ENCODE measurements at places on chromosomes 6 and 20. TPM values are rescaled to one million over a fixed set of nuclear protein-coding genes. Genes with fewer than 3 reads are reported as not detected.

DNA sequence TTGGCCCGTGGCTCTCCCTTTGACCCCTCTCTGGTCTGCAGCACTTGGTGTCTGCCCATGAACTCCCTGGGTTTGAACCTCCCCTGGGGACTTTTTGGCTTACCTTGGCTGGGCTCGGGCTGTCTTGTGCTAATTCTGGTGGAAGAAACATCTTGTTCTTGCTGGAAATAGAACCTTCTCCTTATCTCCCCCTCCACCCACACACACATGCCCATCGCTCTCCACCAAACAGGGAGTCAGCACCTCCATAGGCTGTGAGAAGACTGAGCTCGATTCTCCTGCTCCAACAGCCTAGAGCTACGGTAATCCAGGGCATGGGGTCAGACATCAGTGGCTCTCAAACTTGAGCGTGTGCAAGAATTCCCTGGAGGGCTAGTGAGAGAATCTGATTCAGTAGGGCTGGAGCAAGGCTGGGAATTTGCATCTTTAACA lies 114.4 kb upstream of the SLC22A23 start:
- no peak overlapping the region for H3K4me3 ChIP-seq
- peaks cover 16% of the 10 kb centered on the region for H3K4me1 ChIP-seq
- H3K27ac ChIP-seq = peak overlapping the region; percentile 54
- H3K27me3 ChIP-seq = no peaks in the 10 kb centered on the region
- no peak for DNase-seq

DNA sequence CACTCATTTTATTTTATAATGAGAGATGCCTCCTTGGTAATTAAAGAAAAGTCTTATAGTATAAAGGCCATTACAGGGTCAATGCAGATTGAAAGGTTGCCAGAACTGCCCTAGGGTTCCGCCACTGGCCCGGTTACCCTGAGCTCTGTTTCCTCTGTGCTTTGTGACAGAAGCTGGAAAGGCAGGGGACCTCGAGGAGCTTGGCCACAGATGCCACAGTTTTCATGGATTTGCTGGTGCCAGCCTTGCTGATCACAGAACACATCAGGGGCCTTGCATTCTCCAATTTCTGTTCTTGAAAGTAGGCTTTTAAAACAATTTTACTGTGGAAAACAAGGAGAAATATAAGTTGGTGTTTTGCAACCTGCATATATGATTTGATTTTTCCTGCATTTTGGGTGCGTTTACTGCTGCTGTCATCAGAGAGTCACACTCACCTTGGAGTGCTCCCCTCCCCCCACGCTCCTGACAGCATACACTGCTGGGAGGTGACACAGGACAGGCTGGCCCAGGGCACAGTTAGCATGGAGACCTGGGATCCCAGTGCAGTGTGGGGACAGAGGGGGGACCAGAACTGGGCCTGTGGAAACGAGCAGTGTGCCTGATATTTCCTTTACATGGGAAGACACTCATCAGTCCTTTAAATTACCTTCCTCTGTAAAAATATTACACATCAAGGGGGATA lies 142.8 kb downstream of the CFAP61 start:
- DNase-seq = no peak
- no peak overlapping the region for H3K4me3 ChIP-seq
- no peak overlapping the region for H3K27ac ChIP-seq
- H3K4me1 ChIP-seq = peaks cover 17% of the 10 kb centered on the region

GRCh38 chr6:116461331-116461931 lies at the start of gene CALHM6:
Gene CALHM6 (plus strand): TSS chr6:116461375. CDS start chr6:116461930, 555 bp downstream.
- no peaks in the 10 kb centered on the region for H3K27me3 ChIP-seq
- H3K36me3 ChIP-seq = no peaks in the 10 kb centered on the region
- no peak within 1 kb of the TSS for H3K27ac ChIP-seq
- H3K4me3 ChIP-seq = no peak within 1 kb of the TSS
- no peaks in the 10 kb centered on the region for H3K4me1 ChIP-seq

- H3K36me3 ChIP-seq = no peaks in the 10 kb centered on the region
- peak overlapping the region; percentile 65 for H3K27ac ChIP-seq
- DNase-seq = no peak
These were observed 144.1 kb upstream of the AFDN start for GRCh38 chr6:167682546-167683027.

DNA sequence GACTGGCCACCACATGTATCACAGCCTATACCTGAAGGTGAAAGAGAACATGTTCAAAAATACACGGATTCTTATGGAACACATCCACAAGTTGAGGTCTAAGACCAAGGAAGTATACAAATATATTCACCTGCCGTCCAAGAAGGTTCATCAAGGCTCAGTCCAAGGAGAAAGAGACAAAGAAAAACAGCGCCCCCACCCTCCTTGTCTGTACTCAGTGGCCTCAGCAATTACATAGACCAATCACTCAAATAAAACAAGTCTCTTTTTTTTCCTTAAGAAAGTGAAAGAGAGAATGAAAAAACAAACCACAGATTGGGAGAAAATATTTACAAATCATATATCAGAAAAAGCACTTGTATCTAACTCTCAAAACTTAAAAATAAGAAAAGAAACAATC lies 19.5 kb downstream of the CPXM1 start:
- no peak for DNase-seq
- H3K27ac ChIP-seq = no peak overlapping the region
- H3K27me3 ChIP-seq = no peaks in the 10 kb centered on the region
- H3K36me3 ChIP-seq = no peaks in the 10 kb centered on the region

DNA sequence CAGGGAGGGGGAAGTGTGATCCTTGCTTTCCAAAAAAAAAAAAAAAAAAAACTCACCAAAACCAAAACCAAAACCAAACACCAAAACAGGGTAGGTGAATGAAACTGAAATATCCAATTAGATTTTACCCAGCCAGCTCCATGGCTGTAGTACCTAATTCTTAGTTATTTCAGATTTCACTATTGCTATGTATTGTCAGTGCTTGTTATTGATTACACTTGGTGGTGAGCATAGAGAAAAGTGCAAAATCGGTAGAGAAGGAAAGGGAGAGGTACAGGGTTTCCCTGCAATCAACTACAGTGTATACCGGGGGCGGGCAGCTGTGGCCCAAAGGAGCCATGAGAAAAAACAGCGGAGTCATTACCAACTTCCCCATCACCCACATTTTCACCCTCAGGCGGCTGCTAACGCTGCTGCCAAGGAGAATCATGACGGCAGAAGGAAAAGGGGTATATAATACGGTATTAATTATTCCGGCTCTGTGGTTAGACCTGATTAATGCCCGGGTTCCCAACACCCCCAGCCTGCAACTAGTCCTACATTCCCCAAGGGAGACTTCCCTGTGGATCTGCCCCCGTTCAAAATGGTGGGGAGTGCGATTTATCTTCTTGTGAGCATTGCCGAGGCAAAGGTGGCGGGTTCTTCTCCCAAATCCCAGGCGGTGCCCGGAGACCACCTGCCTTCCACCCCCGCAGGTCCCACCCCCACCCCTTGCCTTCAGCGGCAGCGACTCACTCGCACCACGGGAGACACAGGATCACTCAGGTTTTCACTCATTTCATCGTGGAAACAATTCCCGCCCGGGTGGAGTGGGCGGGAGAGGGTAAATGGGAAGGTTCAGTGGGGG lies at the start of gene C6orf62:
Gene C6orf62, minus strand, starts transcription at position 30 of the 847 bp plus-strand sequence. CDS start 486 bp downstream, outside the sequence.
- H3K4me1 ChIP-seq = no peaks in the 10 kb centered on the region
- DNase-seq = no peak
- peak within 1 kb of the TSS; percentile 92 for H3K4me3 ChIP-seq

- DNase-seq = no peak
- no peak overlapping the region for H3K27ac ChIP-seq
- H3K36me3 ChIP-seq = no peaks in the 10 kb centered on the region
These were observed 23.1 kb upstream of the MRGBP start for GRCh38 chr20:62772990-62773844.

- H3K4me3 ChIP-seq = no peak overlapping the region
- DNase-seq = no peak
- no peaks in the 10 kb centered on the region for H3K27me3 ChIP-seq
- H3K27ac ChIP-seq = peak overlapping the region; percentile 19
These were observed 1567.2 kb upstream of the DEFB115 start for GRCh38 chr20:29690274-29690673.

The TBXT gene
- total RNA-seq = not detected

DNA sequence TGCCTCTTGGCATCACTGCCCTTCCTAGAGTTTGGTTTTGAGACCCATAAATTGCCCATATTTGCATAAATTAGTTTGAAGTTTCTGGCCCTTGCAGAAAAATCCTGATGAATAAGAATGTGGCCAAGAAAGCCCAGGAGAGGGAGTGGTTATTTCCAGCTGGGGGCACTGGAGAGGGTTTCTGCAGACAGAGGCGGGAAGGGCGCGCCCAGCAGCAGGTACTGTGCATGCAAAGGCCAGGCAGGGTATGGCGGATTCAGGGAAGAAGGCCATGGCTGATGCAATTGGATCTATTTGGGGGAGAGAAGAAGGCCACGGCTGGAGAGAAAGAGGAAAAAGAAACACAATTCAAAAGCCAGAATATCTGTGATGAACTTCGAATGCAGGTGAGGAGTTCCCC lies 48.2 kb upstream of the PXDC1 start:
- no peaks in the 10 kb centered on the region for H3K36me3 ChIP-seq
- no peak for DNase-seq
- H3K27ac ChIP-seq = peak overlapping the region; percentile 94
- peaks cover 57% of the 10 kb centered on the region for H3K4me1 ChIP-seq
- H3K4me3 ChIP-seq = no peak overlapping the region

GRCh38 chr20:33181482-33182093 lies 13.6 kb downstream of the BPIFA2 start:
- H3K27me3 ChIP-seq = no peaks in the 10 kb centered on the region
- DNase-seq = peak; percentile 46
- peak overlapping the region; percentile 84 for H3K27ac ChIP-seq
- no peaks in the 10 kb centered on the region for H3K36me3 ChIP-seq
- H3K4me1 ChIP-seq = peaks cover 27% of the 10 kb centered on the region
- H3K4me3 ChIP-seq = no peak overlapping the region

DNA sequence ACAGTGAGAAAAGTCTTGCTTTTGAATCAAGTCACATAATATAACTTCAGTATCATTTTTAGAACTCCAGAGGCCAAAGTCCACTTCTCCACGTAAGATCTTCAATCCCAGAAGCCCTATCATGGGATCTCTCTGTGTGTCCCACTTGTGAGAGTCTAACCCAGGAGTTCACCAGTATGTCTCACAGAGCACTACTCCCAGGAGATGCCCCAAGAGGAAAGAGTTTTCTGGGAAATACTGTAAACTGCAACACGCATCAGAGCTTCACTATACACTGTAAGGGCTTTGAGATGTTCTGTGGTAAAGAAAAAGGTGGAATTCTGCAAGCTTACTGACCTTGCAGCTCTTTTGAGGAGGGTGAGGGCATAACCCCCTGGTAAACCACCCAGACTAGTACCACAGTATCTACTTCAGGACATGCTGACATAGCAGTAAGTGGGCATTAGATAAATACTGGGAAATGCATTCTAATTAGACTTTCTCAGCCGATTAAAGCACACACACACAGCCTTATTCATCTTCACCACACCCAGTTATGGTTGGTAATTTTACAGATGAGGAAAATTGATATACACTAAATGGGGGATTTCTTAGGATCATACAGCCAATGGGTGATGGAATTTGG lies 12.3 kb downstream of the DCBLD1 start:
- peaks cover 27% of the 10 kb centered on the region for H3K4me1 ChIP-seq
- H3K27ac ChIP-seq = no peak overlapping the region
- H3K36me3 ChIP-seq = no peaks in the 10 kb centered on the region
- H3K27me3 ChIP-seq = no peaks in the 10 kb centered on the region
- no peak overlapping the region for H3K4me3 ChIP-seq

The DUSP15 gene
- total RNA-seq = 8.2 TPM

The AARS2 gene
- total RNA-seq = 20.5 TPM

The SLC22A1 gene
- total RNA-seq = 1.5 TPM

- H3K4me3 ChIP-seq = no peak overlapping the region
- no peak overlapping the region for H3K27ac ChIP-seq
These were observed 1.7 kb downstream of the SAPCD1 start for GRCh38 chr6:31764198-31764597.

- DNase-seq = no peak
- no peak overlapping the region for H3K4me3 ChIP-seq
- no peak overlapping the region for H3K27ac ChIP-seq
- H3K27me3 ChIP-seq = no peaks in the 10 kb centered on the region
- H3K4me1 ChIP-seq = no peaks in the 10 kb centered on the region
These were observed 28.9 kb downstream of the SMOC2 start for GRCh38 chr6:168469926-168470325.

DNA sequence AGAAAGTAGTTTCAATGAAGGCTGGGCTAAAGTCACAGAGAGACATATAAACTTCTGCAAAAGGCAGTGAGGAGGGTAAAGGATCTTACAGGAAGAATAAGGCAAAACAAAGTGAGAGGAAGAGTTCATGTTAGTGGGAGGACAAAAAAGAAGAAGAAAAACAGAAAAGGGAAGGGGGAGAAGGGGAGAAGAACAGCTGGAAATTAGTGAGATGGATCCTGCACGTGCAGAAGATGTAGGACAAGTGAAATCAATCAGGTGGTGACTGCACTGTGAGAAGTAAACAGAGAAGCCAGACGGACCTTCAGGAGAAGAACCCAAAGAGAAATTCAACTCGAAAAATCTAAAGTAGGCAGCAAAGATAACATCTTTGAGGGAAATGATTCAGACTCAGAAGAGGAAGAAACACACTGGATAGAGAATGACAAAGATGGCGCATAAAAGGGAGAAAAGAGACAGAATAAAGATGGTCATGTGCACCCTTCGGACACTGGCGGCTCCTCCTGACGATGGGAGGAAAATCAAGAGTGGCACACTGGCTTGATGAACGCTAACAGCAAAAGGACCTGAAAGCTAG lies 105.9 kb downstream of the MYB start:
- H3K27me3 ChIP-seq = no peaks in the 10 kb centered on the region
- peak overlapping the region; percentile 15 for H3K27ac ChIP-seq
- no peak overlapping the region for H3K4me3 ChIP-seq
- DNase-seq = no peak

GRCh38 chr20:46043556-46043955 lies 14.5 kb downstream of the SLC12A5 start:
- H3K4me3 ChIP-seq = no peak overlapping the region
- no peaks in the 10 kb centered on the region for H3K36me3 ChIP-seq
- H3K27me3 ChIP-seq = peaks cover 4% of the 10 kb centered on the region
- no peak for DNase-seq
- no peak overlapping the region for H3K27ac ChIP-seq

The AGER gene
- total RNA-seq = 10.3 TPM

GRCh38 chr6:145067430-145067829 lies 667.9 kb downstream of the EPM2A start:
- no peaks in the 10 kb centered on the region for H3K36me3 ChIP-seq
- H3K27me3 ChIP-seq = no peaks in the 10 kb centered on the region

The HLA-A gene
- 192 TPM for total RNA-seq

- H3K4me1 ChIP-seq = peaks cover 41% of the 10 kb centered on the region
- H3K4me3 ChIP-seq = no peak overlapping the region
These were observed 88.4 kb downstream of the RTN4IP1 start for GRCh38 chr6:106540907-106541306.

- H3K4me1 ChIP-seq = no peaks in the 10 kb centered on the region
- H3K36me3 ChIP-seq = peaks cover 4% of the 10 kb centered on the region
- no peaks in the 10 kb centered on the region for H3K27me3 ChIP-seq
These were observed 21.9 kb downstream of the ENTPD6 start for GRCh38 chr20:25217161-25218108.

DNA sequence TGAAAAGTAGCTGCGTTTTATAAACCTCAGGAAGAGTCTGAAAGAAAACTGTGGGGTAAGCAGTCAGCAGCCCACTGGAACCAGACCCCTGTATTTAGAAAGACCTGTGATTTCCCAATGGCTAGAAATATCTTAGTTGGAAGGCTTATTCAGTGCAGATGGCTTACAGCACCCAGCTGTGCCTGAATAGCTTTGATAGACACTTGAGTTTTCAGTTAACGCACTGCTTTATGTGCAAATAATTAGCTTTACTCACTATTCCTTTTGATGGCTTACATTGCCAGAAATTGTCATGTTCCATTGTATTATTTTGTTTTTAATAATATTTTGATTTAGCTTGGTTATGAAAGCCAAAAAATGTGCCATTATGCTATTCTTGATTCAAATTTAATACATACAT lies 465.3 kb upstream of the SYNCRIP start:
- DNase-seq = no peak
- no peaks in the 10 kb centered on the region for H3K4me1 ChIP-seq
- H3K4me3 ChIP-seq = no peak overlapping the region
- no peaks in the 10 kb centered on the region for H3K36me3 ChIP-seq
- H3K27ac ChIP-seq = no peak overlapping the region
